Cortex of kidney (tissue), 1 donor: ENCODE measurements at places on chromosomes 11 and 22.

GRCh38 chr22:49427341-49427740 lies 400.3 kb downstream of the BRD1 start:
- no peak for DNase-seq

- no peak for DNase-seq
Measured at GRCh38 chr11:21343204-21343603, 673.8 kb downstream of the NELL1 start.

- DNase-seq, result no peak
Measured at GRCh38 chr11:73795925-73796632, 8.4 kb downstream of the MRPL48 start.

- no peak for DNase-seq
Measured at GRCh38 chr11:17683377-17684161, 35.8 kb upstream of the MYOD1 start.

DNA sequence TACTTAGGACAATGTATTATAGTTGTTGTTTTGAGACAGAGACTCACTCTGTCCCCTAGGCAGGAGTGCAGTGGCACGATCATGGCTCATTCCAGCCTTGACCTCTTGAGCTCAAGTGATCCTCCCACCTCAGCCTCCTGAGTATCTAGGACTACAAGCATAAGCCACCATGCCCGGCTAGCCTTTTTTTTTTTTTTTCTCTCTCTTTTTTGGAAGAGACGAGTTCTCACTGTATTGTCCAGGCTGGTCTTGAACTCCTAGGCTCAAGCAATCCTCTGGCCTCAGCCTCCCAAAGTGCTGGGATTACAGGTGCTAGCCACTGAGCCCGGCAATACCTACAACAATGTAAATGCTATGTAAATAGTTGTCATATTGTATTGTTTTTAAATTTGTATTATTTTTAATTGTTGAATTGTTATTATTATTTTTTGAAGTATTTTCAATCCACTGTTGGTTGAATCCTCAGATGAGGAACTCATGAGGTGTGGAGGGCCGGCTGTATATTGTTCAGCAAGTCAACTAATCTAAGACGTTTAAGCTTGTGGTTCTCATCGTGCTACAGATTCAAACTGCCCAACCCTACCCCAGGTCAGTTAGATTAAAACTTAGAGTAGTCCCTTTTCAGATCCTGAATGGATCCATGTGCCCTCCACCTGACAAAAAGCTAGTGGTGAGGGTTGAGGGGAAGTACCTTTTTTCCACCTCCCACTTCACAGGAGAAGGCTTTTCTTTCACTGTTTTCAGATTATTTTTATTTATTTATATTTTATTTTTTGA lies 11.9 kb upstream of the ZNF280A start:
- no peak for DNase-seq

- no peak for DNase-seq
Measured at GRCh38 chr11:102830001-102830727, 13.2 kb downstream of the MMP3 start.
